ENCODE measurements at places on chromosomes 11 and 22.

- DNase-seq = no peak
Observed at GRCh38 chr11:47186076-47186699, at the start of gene PACSIN3. Gene PACSIN3, minus strand, starts transcription at chr11:47186434. Its CDS starts 3,707 bp downstream, at chr11:47182727.

DNA sequence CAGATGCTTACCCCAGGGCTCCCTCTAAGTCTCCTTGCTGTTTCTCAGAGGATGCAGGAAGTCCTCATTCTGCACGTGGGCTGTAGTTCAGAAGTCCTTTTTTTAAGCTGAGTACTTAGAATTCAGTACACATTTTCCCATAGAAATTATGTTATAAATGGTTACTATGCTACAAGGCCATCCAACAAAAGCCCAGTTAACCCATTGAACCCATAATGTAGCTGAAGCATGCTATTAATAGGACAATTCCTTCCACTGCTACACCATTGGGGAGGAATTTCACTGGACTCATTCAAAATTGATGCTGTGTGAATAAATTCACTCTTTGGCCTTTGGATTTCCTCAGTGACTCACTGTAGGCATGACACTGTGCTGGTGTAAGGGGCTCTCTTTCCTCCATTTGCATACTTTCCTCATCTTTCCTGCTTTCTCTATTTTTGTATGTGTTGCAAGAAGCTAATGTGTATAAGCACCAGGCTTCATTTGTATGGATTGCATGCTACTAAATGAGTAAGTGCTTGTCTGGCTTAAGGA, 148.0 kb downstream of the NTM start:
- no peak for DNase-seq

- no peak for DNase-seq
Observed at GRCh38 chr11:92269021-92269420, 44.4 kb downstream of the FAT3 start.

DNA sequence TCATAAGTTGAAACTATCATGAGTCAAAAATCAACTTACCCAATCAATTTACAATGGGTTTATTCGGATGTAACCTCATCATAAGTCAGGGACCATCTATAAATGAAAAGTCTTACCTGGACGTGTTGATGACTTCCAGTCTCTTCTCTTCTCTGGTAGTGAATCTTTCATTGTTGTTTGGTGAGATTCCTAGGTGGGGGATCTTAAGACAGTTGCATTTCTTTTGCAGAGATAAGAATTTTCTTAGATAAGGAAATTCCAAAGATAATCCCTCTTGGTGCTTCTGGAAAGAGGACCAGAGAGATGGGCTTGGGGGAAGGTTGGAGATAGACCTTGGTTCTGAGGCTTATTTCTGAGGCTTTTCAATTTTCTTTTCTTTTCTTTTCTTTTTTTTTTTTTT, 21.3 kb upstream of the BACE1-AS start:
- no peak for DNase-seq

- no peak for DNase-seq
Observed at GRCh38 chr11:62922653-62923431, 1.7 kb upstream of the CHRM1 start.

DNA sequence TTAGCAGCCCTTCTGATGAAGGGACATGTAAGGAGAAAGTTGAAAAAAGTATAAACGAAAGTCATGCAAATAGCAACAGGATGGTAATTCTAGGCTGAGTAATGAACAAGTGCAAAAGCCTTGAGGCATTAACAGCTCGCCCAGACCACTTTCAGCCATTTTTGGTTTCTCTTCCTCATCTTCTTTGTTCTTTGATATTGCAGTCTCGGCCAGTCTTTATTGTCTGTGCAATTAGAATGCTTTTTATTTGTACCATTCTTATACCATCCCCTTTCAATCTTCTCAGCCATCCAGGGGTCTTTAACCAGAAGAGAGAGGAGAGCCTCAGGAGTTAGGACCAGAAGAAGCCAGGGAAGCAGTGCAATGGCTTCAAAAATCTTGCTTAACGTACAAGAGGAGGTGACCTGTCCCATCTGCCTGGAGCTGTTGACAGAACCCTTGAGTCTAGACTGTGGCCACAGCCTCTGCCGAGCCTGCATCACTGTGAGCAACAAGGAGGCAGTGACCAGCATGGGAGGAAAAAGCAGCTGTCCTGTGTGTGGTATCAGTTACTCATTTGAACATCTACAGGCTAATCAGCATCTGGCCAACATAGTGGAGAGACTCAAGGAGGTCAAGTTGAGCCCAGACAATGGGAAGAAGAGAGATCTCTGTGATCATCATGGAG, 7.3 kb downstream of the TRIM34 start:
- no peak for DNase-seq

DNA sequence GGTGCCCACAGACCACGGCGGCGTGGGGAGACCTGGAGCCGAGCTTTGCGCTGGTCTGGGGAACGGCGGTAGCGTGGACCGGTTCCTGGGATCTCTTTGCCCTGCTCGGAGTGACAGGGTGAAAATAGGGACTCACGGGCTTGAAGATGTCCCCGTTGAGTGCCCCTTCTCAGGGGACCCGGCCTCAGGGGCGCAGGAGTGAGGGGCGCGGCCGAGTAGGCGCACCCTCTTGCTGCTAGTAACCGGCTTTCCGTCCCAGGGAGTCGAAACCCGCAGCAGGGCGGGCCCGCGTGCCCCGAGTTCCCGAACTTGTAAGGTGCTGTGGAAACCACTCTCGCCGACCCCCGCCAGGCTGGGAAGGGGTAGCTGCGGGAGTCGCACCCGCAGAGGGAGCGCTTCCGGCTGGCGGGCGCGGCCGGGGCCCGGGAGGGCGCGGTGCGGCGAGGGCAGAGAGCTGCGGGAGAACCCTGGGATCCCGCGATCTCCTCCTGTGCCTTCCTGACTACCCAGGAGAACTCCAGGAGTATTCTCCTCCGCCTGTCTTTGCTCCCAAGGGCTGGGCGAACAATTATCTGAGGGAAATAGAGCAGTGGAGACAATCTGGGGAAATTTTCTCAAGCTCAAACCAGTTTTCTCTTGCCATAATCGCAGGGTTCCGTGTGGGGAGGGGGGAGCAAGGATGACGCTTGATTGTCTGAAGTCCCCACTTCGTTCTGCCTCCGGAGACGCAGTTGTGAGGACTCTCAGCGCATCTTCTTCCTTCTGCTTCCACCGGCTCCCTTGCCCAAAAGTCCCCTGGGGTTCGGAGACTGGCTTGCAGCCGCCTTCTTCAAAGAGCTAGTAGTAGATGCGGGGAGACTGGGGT, 666 bp downstream of the NELL1 start:
- no peak for DNase-seq

- no peak for DNase-seq
Observed at GRCh38 chr22:21926728-21927127, 25.9 kb downstream of the PPM1F start.

GRCh38 chr11:2588809-2589537, 110.8 kb downstream of the KCNQ1OT1 start:
- no peak for DNase-seq

DNA sequence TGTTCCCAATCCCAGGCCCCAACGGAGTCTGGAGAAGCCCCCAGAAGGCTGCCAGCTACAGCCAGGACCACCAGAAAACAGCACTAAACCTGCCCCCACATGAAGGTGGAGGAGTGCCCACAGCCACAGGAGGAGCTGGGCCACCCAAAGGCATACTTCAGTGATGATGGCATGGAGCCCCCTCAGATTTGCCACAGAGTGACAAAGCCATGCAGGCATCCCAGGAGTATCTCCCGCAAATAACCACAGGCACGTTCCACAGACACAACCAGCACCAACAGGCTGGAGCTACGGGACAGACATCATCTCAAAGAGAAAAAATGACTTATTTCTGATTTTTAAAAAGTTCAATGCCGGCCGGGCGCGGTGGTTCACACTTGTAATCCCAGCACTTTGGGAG, 10.6 kb downstream of the CARS1 start:
- no peak for DNase-seq

DNA sequence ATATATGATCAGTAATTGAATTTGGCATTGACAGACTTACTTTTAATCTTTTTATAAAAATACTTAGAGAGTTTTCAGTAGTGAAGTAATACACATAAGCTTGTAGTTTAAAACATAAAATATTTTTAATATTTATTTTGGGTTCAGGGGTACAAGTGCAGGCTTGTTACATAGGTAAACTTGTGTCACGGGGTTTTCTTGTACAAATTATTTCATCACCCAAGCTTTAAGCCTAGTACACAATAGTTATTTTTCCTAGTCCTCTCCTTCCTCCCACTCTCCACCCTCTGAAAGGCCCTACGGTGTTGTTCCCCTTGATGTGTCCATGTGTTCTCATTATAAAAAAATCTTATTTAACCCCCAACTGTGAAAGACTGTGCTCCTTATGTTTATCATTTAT, 1397.8 kb upstream of the RAG2 start:
- no peak for DNase-seq

- no peak for DNase-seq
Observed at GRCh38 chr11:29844701-29845379, 172.0 kb downstream of the KCNA4 start.

DNA sequence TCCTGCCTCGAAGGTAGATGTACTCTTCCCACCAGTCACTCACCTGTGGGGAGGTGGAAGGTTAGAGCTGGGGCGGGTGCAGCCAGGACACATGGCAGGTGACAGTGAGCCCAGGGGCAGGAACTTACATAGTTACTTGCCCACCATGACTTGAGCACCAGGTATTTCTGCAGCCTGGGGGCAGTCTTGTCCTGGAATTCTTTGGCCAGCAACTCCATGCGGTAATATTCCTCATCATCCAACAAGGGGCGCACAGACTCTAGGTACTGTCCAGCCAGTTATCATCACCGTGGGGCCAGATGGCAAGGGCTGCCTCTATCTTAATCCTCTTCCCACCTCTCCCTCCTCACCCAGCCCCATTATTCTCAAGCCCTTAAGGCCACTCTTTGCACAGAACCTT, 2.2 kb downstream of the CPT1B start:
- no peak for DNase-seq

DNA sequence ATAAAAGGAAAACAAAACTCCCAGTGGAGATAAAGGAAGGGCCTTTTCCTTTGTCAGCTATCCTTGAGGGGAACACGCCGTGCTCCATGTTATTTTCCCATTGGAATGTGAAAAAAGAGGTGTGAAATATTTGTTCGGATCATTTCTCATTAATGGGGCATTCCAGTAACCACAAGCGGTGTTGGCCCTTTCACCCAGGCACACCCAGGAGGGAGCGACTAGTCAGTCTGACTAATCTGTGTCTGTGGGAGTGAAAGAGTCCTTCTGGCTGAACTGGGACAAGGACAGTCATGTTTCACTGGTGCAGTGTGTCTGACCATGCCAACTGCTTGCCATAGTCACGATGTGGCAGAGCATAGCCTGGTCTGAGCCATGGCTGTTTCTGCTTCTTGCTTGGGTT, 13.0 kb upstream of the MYEOV start:
- DNase-seq = no peak

- DNase-seq = no peak
Observed at GRCh38 chr11:69245041-69245440, 48.9 kb upstream of the MYEOV start.

Data from activated CD8-positive, alpha-beta memory T cell treated with anti-CD3 and anti-CD28 coated beads for 48 hours (primary cell).